Activated naive CD4-positive, alpha-beta T cell treated with anti-CD3 and anti-CD28 coated beads, Interleukin-2, amount 10 ng/mL, durations not matched to agents 5 hours and 36 hours (primary cell): ENCODE measurements at places on chromosomes 1 and 21. TPM values are rescaled to one million over a fixed set of nuclear protein-coding genes. Genes with fewer than 3 reads are reported as not detected.

Gene RAD54L
- 33.0 TPM for total RNA-seq

Gene TRAF5
- 82.3 TPM for total RNA-seq

Gene FAM151A
- not detected for total RNA-seq

Gene LRRC8B
- 15.8 TPM for total RNA-seq

Gene AKR7A2
- 42.3 TPM for total RNA-seq

Gene OR6N1
- not detected for total RNA-seq

Gene ETV3L
- not detected for total RNA-seq

Gene DHDDS
- total RNA-seq: 51.1 TPM

Gene B3GALT2
- total RNA-seq: 0.40 TPM

Gene ZBTB37
- total RNA-seq: 13.0 TPM

Gene POU2F1
- total RNA-seq: 19.8 TPM

Gene CRB1
- not detected for total RNA-seq

Gene LORICRIN
- not detected for total RNA-seq

Gene NR1I3
- total RNA-seq: not detected

Gene MIXL1
- total RNA-seq: not detected

Gene GPR25
- total RNA-seq: not detected
